HT1080 (cell line): ENCODE measurements at places on chromosomes 2 and 18.

DNA sequence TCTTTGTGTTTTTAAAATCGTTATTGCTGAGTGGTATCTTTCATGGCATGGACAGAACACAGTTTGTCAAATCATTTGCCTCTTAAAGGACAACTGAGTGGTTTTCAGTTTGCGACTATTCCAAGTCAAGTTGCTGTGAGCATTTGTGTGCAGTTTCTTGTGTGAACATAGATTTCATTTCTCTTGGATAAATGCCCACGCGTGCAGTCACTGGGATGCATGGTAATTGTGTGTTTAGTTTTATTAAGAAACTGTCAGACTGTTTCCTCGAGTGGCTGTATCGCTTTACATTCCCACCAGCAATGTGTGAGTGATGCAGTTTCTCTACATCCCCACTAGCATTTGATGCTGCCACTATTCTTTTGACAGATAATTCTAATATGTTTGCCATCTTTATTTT is 154.0 kb upstream of the ARL4C start:
- DNase-seq = no peak

DNA sequence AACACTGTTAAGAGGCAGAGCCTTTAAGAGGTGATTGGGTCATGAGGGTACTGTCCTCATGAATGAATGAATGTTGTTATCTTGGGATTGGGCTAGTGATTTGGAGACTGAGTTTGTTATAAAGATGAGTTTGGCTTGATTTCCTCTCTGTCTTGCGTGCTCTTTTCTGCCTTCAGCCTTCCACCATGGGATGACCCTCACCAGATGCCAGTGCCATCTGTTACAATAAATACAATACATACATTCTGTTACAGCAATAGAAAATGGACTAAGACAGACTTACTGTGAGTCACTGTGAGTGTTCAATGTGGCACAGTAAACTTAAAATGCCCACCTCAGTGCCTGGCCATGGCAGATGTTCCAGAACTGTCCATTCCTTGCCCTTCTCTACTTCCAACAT is 95.0 kb upstream of the ZFP36L2 start:
- DNase-seq = no peak

- no peak for DNase-seq
Measured at GRCh38 chr2:100224988-100225710, 82.8 kb upstream of the AFF3 start.

GRCh38 chr18:68769461-68769860 is 28.4 kb upstream of the CCDC102B start:
- no peak for DNase-seq

DNA sequence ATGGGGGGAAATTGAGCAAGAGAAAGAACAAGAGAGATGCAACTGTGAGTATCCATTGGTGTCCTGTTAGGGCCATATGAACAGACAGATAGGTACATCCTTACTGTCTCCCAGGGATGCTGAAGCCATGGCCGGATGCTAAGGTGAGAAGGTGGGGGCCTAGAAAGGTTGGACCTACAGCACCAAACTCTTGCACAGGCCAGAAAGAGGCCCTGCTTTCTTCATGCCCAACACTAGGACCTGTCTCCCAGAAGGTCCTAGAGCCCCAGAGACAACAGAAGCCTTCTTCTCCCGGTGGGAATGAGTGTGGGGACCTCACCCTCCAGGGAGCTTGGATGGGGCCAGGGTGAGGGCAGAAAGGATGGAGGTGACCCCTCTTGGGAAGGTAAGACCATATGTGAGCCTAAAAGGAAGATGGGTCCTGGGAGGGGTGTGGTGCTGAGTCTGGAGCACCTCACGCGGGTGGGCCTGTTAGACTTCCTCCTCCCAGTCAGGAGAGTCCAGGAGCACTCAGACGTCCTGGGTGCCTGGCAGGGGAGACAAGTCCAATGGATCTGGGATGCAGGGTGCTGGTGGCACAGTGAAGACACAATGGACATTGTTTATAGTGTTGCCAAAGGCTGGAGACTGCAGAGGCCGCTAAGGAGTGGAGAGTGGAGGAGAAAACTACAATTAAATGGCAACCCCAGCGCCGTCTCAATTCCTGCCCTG is 265.3 kb downstream of the CYP26B1 start:
- no peak for DNase-seq

GRCh38 chr2:121907928-121908327 is 152.5 kb downstream of the TSN start:
- no peak for DNase-seq

DNA sequence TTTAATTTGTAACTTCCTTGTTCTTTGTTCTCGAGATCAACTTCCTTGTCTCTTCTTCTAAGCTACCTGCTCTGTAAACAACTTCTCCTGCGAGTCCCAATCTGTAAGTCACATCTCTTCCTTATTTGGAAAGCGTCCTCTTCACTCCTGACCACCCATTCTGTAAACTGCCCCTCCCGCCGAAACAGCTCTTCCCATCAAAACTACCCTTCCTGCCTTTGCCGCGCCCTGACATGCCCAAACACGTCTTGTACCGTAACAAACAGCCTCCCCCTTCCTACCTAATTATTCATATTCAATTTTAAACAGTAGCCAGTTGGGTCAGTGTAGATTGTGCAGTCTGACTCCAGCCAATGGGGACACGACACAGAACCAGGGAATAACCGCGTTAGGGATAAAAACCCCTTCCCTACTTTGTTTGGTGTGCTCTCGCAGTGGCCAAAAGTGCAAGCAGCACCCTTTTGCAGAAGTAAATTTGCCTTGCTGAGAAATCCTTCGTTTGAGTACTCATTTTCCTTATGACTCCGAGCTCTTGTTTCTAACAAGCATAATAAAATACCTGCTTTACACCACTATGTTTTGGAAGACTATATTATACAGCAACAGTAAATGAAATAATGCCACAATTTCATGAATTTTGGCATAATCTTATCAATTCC is 39.8 kb downstream of the PIAS2 start:
- no peak for DNase-seq

GRCh38 chr18:55866006-55866405 is 278.0 kb upstream of the TCF4 start:
- DNase-seq = no peak

GRCh38 chr18:69330385-69331005 is 70.2 kb upstream of the DOK6 start:
- DNase-seq = no peak

GRCh38 chr18:42274488-42275137 is 319.6 kb downstream of the PIK3C3 start:
- peak; percentile 38 for DNase-seq

- DNase-seq = no peak
Measured at GRCh38 chr18:10182009-10182624, 268.3 kb downstream of the VAPA start.

DNA sequence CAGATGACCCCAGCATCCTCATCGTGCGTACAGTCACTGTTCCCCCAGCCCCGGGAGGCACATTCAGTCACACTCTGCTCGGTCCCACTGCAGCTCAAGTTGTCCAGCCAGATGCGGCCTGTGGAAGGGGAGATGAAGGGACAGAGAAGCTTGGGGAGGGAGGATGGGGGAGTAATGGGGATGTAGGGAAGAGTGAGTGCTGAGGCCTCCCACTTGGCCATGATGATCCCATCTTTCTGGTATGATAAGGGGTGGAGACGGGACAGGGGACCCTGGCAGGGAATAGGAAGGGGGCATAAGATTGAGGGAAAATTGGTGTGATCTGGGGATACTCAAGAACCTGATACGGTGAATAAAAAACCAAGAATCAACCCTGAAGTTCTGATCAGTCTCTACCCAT is 3.5 kb downstream of the LOXL3 start:
- no peak for DNase-seq

DNA sequence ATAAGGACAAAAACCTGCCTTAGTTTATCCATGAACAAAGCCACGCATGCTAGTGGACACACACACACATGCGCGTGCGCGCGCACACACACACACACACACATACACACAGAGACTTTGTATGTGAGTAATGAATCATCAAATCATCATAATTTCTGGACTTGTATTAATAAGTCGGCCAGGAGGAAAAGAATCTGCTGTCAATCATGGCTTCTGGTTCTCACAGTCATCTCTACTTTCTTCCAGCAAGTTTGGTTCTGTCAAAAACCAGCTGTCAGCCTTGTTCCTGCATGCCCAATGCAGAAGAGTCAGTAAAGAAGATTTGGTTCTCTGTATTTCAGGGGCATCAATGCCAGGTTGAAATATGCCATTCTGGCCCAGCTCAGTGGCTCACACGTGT is 1.1 kb upstream of the TTR start:
- no peak for DNase-seq

DNA sequence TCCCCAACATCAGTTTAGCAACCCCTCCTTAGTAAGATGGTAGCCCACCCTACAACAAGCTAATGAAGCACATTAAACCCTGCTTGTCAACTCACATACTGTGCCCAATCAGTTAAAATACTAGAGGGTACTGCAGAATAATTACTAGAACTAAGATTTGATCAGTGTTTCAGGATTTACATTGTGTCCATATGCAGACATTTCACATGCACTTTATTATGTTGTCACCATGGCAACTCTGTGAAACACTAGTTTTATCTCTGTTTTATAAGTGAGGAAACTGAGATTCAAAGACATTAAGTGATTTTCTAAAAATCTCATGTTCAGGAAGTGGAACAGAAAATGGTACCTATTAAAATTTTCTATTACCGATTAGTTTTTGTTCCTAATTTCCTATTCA is 61.7 kb downstream of the CYBRD1 start:
- DNase-seq = no peak

- no peak for DNase-seq
Measured at GRCh38 chr2:232817756-232818155, 41.4 kb upstream of the KCNJ13 start.

DNA sequence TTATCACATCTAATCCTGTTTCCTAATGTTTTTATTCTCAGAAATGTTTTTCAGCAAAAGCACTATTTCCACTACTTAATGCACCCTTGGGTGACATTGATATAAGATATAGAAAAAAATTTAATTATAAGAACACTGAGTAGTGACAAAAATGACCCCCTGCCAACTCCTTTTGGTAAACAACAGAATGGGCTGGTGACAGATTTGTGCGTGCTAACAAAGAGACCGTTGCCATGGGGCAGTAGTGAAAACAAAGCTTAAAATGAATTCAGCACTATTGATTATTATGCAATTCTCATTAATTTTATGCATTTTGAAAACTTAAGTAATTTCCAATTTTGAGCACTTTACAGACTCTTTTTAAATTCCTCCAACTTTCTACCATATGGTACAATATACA is 33.1 kb downstream of the RDH14 start:
- no peak for DNase-seq

- DNase-seq = no peak
Measured at GRCh38 chr2:170260188-170260587, 82.2 kb downstream of the MYO3B start.

- DNase-seq = no peak
Measured at GRCh38 chr2:165645930-165646831, 147.9 kb downstream of the GALNT3 start.

GRCh38 chr2:205077159-205077558 is 531.9 kb downstream of the PARD3B start:
- DNase-seq = no peak

GRCh38 chr2:101793277-101793969 is 95.9 kb downstream of the MAP4K4 start:
- DNase-seq = no peak

DNA sequence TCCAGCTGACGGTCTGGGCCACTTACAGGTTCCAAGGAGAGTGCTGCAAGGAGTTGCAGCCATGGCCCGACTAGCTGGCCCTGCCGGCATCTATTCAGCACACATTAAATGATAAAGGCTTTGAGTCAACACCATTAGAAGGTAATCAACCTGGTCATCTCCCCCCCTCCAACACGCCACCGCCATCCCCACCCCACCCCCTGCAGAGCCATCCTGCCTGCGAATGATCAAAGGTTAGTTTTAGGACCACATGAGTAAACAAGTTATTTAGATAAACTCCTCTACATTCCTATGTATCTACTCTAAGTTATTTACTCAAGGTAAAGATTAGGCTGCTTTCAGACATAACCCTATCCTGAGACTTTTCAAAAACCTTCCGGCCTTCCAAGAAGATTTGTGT is 349.3 kb upstream of the SLC39A10 start:
- no peak for DNase-seq

- DNase-seq = no peak
Measured at GRCh38 chr18:8552151-8552550, 57.1 kb upstream of the RAB12 start.

DNA sequence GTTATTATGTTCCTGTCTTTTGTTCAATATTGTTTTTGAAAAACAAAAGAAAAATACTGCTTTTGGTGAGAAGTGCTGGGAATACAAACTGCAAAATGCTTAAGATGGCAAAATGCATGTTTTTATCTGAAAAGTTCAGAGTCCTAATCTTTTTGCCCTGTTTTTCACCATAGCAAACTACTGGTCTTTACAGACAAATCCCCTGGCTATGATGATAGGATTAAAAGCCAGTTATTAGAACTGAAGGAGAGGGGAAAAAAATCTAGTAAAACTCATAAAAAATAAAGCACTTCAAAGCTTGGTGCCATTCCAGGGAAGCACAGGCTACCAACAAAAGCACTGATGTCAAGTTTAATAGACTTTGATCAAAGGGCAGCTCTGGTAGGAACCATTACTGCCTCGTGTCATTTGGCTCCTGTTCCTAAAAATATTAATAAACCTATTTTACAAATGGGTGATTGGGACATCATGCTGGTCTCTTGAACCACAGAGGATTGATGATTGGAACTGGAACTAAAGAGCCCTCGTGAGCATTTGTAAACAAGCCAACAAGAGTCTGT is 194.7 kb downstream of the RAB3GAP1 start:
- no peak for DNase-seq

DNA sequence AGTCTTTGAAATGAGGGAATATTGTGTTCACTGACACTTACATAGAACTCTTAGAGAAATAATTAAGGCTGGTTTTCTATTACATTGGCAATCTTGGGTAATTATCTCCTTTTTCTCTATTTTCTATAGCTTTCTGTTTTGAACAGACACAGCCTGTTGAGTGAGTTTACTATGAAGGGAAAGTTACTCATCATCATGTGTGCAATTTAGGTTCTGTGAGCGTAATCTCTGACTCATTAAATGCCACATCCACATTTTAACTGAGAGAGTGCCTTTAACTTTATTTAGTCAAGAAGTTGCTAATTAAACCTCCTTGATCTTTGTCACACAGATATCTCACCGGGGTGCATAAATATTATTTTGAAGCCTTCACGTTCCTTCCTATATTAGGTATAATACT is 174.0 kb upstream of the SLC8A1 start:
- peak; percentile 82 for DNase-seq

- peak; percentile 75 for DNase-seq
Measured at GRCh38 chr18:51150113-51150700, 47.3 kb downstream of the MEX3C start.

GRCh38 chr18:57621246-57621604 is 411 bp downstream of the NARS1 start:
- DNase-seq = no peak

DNA sequence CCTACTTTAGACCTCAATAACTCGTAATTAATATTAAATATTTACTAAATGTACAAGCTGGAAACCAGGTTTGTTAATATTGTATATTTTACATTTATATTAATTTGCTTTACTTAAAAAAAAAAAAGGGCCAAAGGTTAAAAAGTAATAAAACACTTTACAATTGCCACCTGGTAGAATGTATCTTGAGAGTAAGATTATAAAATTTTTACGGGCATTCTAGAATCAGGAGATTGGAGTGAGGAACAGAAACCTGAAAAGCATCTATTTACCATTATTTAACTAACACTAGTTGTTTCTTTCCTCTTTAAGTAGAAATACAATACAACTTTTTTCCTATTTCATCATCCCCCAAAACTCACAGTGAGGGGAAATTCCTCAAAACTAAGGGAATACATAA is 15.6 kb upstream of the STRN start:
- DNase-seq = no peak

GRCh38 chr2:228545041-228545747 is 363.7 kb upstream of the SPHKAP start:
- DNase-seq = peak; percentile 83
